Astrocyte of the cerebellum (primary cell): ENCODE measurements at places on chromosomes 5 and 9.
A peak's percentile ranks its signal among the peaks of the same experiment; 100 is the strongest.

DNA sequence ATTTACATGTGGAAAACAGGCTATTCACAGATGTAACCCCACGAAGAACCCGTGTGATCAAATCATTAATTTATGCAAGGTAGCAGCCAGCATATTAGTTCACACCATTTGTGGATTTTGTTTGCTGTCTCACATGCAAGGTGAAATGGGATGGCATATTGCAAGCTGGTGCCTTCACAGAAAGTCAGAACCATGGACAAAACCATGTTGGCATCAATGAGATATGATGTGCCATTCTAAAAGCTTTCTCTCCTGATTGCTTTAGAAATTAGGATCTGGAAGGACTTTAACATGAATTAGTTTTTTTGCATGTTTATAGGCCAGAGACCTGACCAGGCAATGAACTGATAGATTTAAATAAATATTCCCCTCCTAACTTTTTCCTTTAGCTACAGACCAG, 129.3 kb downstream of the SEMA6A start:
- DNase-seq: no peak

DNA sequence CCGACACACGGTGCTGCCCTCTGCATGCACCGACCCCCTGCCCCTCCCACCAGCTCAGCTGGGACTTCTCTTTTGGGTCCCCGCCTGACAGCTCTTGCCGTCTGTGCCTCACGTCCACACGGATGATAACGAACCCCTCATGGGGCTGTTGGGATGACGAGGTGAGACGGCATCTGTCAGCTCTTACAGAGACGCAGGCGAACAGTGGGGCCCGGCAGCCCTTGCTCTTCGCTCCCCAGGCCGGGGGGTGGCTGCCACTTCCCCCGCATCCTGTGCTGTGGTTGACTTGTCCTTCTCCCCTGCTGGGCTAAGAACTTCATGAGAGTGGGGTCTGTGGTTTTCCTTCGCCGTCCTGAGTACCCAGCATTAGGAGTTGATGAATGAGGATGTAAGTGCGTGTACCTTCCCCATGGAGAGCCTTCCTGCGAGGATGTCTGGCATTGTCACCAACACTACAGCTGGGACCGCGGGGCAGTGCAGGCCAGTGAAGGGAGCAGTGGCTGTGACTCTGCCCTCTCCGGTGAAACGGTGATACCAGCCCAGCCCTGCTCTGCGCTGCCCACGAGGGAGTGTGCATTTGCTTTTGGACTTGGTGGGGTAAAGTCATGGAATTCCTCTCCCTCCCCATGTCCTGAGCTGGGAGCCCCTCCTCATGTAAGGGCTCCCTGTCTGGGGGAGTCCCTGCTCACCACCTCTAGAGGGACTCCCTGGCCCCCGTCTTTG, 23.2 kb downstream of the HK3 start:
- no peak for DNase-seq

- DNase-seq: peak; percentile 46
Measured at GRCh38 chr5:147534172-147534951, 24.5 kb upstream of the DPYSL3 start.

GRCh38 chr5:26955161-26955560, 83.2 kb downstream of the CDH9 start:
- DNase-seq: no peak

GRCh38 chr9:92716557-92716956, 46.6 kb upstream of the IPPK start:
- DNase-seq: no peak

DNA sequence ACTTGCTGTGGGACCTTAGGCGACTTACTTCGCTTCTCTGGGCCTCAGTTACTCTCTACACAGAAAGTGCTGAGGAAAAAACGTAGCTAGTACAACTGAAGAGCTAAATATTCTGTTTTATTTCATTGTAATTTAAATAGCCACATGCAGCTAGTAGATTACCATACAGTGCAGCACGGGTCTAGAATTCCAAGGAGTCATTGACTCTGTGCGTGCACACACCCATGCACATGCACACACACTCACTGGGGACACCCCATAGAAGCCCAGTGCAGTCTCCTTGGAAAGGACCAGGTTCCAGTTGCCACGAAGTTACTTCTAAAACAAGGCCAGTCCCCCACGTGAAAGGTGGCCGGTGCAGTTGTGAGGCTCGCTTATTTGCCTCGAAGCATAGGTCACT, 17.0 kb downstream of the URM1 start:
- DNase-seq: no peak

DNA sequence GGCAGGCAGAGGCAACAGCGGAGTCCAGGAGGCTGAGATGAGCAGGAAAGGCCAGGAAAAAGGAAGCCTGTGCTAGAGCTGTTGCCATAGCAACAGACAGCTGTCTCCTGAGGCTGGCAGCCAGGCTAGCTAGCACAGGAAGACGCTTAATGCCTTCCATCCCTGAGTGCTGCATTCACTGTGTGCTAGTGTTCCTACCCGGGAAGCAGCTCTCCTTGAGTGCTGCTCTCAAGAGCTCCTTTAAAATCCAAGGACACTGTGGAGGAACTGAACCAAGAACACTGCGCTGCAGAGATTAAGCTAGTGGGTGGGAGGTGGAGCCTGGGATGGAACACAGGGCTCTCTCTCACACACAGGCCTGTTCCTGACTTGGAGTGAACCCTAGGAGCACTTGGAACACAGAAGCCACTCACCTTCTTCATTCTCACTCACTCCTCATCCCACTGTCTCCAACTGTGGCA, 53.5 kb upstream of the IL7R start:
- peak; percentile 11 for DNase-seq

GRCh38 chr9:134738869-134739659, 97.5 kb downstream of the COL5A1 start:
- peak; percentile 22 for DNase-seq

- DNase-seq: no peak
Measured at GRCh38 chr5:1065143-1065750, 46.6 kb downstream of the SLC12A7 start.

DNA sequence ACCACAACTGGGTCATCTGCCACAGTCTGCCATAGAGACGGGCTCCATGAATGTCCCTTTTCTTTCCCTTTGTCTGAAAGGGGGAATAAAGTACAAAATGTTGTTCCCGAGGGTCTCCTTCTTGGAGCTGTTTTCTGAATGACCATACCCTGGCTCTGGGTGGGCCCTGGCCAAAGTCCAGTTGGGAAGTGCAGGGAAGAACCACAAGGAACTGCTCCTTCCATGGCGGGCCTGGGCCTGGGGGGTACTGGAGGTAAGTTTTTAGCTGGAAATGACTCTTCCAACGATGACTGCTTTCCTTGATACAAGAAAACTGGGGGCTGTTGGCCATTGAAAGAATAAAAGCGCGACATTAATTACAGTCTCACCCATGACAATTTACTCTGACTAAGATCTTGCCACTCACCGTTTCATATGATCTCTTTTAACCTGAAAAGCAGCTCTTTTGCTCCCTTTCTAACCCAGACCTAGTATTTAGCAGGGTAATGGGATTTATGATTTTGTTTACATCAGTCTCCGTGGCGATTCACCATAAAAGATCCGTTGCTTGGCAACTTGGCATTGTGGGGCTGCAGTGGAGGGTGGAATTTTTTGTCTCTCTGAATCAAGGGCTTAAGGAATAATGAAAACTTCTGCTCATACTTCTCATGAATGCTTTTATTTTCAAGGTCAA, 89.2 kb upstream of the PTCH1 start:
- DNase-seq: peak; percentile 1

GRCh38 chr5:27592231-27592630, 553.8 kb upstream of the CDH9 start:
- DNase-seq: peak; percentile 64

GRCh38 chr9:116437411-116438370, 249.4 kb upstream of the TRIM32 start:
- DNase-seq: no peak

DNA sequence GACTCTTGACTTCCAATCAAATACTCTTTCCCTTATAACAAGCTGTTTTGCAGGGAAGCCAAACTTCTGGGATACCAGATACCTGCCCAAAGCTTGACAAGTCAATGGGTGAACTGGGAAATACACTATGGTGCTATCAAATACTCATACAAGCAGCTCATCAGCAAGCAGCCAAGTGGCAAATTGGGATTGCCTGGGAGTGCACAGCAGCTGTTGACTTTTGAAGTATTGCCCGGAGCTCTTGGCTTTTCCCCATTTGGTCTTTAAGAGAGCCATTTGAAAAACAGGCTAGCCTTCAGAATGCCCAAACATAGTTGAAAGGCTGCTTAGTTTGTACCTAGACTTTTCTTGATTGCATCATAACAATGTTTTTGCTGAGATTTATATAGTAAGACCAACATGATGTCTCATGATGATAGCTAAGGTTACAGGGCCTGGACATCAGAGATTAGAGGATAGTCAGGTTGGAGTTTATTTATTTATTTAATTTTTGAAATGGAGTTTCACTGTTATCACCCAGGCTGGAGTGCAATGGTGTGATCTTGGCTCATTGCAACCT, 210.1 kb upstream of the ZNF608 start:
- DNase-seq: no peak

DNA sequence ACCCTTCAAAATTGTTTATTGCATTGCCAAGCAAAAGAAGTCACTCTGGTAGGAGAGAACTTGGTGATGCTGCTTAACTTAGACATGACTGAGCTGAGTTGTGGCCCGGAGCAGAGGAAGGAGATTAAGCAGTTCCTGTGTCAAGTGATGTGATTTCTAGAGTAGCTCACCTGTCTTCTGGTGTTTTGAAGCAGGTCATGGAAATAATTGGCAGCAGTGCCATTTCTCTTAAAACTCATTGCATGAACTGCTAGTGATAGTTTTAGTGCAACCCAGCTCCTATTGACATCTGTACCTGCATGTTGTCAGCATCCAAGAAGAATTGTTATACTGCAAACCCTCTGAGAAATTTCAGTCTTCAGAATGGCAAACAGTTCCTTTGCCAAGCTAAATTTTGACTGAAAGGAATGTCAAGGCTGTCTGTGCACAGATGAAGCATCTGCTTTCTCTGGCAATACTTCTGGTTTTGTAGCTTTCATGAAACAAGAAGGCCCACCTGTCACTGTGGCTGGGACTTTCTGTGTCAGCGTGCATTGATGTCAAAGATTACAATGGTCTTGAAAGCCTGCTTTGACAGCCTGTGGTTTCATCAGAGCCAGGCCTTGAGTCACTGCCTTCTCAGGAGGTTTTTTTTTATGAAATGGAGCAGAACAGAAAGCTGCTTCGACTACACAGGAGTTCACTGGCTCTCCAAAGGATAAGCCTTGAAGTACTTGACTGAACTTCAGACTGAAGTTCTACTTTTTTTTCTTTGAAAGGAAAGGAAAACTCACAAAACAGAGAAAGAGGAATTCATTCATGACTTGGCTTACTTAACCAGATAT, 90.6 kb downstream of the RALGPS1 start:
- peak; percentile 46 for DNase-seq

DNA sequence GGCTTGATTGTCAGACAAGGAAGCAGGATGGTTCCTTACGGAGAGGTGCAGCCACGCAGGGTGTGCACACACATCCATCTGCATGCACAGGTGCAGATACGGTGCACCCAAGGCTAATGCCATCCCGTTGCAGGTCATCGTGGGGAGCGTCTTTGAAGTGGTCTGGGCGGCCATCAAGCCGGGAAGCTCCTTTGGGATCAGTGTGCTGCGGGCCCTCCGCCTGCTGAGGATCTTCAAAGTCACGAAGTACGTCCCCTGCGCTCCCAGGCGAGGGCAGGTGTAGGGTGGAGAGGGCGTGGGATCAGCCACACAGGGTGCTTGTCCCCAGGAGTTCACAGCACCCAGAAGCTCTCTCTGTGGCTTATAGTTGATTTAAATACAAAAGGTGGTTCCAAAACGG, 106.4 kb downstream of the CACNA1B start:
- no peak for DNase-seq

DNA sequence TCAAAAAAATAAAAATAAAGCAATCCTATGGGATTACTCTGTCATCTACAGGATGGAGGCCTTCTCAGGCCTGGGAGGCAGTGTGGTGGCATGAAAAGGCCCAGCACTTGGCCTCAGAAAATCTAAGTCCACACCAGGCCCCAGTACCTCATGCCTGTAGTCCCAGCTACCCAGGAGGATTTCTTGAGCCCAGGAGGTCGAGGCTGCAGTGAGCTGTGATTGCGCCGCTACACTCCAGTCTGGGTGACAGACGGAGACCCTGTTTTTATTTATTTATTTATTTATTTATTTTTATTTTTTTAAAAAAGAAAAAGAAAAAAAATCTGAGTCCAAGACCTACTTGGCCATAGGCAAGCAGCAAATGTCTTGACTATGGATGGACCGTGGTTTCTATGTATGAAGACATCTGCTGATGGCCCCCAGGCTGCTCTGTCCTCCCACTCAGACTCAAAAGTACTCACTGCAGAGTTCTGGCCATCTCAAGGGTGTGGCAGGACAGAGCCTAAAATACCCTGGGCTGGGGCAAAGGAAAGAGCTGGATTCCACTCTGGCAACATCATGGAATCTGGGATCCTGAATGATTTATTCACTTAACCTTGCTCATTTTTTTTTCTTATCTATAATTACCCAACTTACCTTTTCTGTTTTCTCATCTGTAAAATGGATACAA, 55.0 kb downstream of the ARHGEF37 start:
- no peak for DNase-seq

- DNase-seq: no peak
Measured at GRCh38 chr5:176638437-176638836, 8.0 kb downstream of the EIF4E1B start.

GRCh38 chr9:89407070-89407469, 88.8 kb downstream of the SECISBP2 start:
- no peak for DNase-seq

- DNase-seq: no peak
Measured at GRCh38 chr5:71982717-71983395, 124.4 kb upstream of the MAP1B start.

GRCh38 chr9:134869554-134870300, 10.9 kb upstream of the FCN2 start:
- no peak for DNase-seq

DNA sequence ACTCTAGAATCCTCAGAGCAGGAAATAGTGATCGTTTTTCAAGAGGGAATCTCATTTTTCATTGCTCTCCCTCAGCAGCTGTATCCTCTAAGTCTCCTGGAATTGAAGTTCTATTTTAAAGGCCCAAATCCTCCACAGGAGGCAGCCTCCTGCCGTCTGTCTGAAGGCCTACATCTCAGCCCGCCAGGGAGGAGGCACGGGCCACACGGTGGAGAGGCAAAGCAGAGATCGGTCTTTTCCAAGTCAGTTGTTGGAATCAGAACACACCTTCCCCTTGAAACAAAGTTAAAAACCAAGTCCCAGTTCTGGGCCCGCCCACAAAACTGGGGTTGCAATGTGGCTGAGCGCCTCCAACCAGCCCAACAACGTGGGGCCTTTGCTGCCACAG, 68.7 kb downstream of the RAPGEF1 start:
- no peak for DNase-seq

DNA sequence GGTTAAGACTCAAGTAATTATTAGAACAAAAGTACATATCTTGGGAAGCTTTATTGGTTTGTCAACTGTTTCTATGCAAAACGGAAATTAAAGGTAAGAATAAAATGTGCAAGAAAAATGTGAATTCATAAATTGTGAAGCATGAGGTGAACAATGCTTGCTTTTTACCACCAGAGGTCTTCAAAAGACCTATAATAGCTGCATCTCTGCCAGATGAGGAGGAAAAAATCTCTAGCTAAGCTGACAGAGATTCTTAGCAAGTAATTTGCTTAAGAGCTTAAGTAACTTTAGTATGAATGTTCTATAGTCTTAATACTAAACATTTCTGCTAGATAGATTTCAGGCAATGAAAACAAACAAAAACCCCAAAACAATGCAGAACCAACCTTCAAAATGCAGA, 54.1 kb downstream of the MRPS30 start:
- peak; percentile 20 for DNase-seq

- DNase-seq: no peak
Measured at GRCh38 chr9:132241840-132242620, 80.2 kb downstream of the NTNG2 start.

- no peak for DNase-seq
Measured at GRCh38 chr9:81430727-81431126, 258.6 kb downstream of the TLE1 start.
